GM12892 (cell line): ENCODE measurements at places on chromosomes 3 and 15.

- DNase-seq, result peak; percentile 31
Measured at GRCh38 chr3:13452490-13453335, 27.4 kb upstream of the HDAC11 start.

DNA sequence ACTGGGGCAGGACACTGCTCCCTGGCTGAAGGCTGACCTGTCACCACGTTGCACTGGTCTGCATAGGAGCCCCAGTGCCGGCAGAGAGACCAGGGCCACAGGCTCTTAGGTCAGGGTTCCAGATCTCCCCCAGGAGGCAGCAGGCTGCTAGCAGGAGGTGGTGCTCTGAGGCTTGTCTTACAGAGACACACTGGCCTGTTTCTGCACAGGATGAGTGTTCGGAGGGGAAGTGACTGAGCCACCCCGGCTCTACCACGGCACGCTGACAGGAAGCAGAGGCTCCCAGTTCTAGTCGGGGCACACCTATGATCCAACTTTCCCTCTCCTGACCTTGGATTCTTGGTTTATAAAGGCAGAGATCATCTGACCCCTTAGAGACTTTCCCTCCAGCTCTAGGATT lies 8.6 kb downstream of the FBXL22 start:
- no peak for DNase-seq

- DNase-seq, result no peak
Measured at GRCh38 chr15:66947471-66947870, 117.9 kb upstream of the SMAD3 start.

DNA sequence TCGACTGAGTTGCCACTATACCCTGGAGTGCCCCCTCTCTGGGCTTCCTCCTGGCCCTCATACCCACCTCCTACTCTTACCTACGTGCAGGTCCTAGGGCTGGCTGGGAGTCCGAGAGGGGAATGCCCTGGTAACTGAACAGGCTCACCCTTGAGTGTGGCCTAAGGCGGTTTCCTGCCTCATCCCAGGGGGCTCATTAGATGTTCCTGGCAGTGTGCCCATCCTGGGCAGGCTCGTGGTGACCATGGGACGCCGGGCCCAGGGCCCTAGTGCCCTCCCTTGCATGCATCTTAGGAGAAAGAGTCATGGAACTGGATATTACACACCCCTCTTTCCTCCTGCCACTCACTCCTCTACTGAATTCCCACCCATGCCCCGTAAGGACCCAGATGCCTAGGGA lies 2.8 kb downstream of the SEMA4B start:
- DNase-seq, result no peak

- no peak for DNase-seq
Measured at GRCh38 chr15:37093480-37094332, 6.6 kb downstream of the MEIS2 start.

- no peak for DNase-seq
Measured at GRCh38 chr15:69648212-69648611, 195.6 kb downstream of the RPLP1 start.

GRCh38 chr3:146313031-146313745 lies 62.3 kb upstream of the PLSCR4 start:
- DNase-seq, result no peak

DNA sequence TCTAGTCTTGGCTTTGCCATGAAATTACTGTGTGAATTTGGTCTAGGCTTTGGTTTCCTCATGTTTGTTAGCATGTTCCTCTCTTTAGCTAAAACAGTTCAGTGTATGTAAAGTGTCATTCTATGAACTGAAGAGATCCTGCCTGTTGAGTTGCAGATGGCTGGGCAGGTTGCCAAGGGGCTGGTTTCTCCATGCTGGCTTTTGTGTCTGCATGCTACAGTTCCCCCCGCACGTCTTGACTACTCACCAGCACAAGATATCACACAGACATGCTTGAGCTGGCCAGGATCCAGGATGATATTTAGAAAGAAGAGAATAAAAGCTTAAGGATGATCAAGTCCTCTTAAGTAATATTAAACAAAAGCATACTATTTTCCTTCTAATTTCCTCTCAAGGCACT lies 90.2 kb downstream of the CERS3 start:
- DNase-seq, result no peak

GRCh38 chr3:131903988-131904415 lies 130.8 kb downstream of the CPNE4 start:
- no peak for DNase-seq

DNA sequence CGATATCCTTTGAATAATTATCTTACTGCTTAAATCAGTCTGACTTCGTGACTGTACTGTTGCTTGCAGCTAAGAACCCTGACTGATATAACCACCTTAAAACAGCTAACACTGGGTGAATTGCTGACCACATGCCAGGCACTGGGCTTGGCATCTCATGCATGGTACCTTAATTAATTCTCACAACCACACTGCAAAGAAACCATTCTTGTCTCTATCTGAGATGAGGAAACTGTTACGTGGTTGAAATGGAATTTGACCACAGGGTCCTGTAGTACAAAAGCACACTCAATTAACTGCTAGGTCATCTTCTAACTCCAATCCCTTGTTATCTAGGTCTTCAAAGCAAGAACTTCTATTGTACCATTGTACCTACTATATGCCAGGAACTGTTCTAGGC lies 92.7 kb upstream of the PRICKLE2 start:
- no peak for DNase-seq

DNA sequence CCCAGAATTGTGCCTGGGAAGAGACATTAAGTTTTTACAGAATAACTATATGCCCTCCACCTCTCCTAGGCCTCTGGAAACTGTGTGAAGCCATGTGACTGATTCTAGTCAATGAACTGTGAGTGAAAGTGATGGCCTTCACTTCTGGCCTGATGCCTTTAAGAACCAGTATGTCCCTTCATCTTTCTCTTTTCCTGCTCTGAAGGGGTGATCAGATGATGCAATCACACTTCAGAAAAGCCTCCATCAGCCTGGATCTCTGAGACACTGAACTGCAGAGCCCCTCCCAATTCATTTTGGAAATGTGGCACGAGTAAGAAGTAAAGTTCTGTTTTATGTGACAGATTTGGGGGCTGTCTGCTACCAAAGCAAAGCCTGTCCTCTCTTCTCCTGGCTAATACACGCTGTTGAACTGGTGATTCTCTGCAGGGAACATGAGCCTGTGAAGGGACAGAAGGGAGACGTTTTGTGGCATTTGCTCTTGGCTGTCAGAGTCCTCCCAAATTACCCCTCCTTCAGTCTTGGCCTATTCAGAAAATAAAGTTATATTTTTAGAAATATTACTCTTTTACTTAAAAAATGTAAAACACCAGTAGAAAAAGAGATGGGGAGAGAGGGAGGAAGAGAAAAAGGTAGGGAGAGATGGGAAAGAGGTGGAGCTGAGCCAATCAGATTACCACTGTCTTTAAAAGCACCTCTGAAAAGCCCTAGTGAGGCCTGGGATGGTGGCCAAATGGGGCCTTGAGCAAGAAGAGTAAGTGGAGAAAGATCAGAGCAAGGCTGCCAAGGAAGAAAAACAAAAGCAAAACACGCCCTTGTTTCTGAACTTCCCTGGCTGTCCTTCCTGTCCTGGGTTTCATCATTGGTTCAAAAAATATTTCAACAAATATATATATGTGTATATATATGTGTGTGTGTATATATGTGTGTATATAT lies 40.9 kb upstream of the RYK start:
- no peak for DNase-seq

DNA sequence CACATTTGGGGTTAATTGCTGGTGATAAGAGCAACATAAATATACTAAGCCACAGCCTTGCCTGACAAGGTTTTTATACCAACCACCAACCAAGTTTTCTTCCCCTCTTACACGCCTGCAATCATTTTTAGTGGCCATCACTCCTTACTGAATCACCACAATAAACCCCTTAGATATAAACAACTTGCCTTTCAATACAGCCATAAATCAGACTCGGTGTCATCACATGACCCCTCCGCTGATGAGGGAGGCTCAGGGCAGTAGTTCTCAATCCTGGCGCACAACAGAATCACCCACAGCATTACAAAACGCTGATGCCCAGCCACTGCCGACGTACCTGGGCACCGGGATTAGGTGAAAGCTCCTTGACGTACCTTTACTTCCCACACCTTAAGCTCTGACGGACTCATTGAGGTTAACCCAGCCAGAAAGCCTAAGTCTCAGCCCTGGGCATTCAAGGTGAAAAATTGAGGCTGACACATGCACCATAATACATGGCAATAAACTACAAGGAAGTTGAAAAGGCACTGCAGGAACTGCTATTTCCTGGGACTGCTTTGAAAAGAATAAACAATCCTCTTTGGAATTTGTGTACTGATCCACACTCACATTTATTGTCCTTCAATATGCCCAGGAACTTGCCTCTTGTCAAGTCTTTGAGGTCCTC lies 17.1 kb downstream of the ADCY5 start:
- no peak for DNase-seq

- no peak for DNase-seq
Measured at GRCh38 chr3:195164573-195165264, 106.2 kb downstream of the XXYLT1 start.

GRCh38 chr3:46896386-46896785 lies 18.9 kb downstream of the PTH1R start:
- no peak for DNase-seq

GRCh38 chr3:48189321-48189720 lies 1.1 kb upstream of the CDC25A start:
- DNase-seq, result no peak

GRCh38 chr15:37877851-37878741 lies 56.3 kb upstream of the TMCO5A start:
- no peak for DNase-seq

DNA sequence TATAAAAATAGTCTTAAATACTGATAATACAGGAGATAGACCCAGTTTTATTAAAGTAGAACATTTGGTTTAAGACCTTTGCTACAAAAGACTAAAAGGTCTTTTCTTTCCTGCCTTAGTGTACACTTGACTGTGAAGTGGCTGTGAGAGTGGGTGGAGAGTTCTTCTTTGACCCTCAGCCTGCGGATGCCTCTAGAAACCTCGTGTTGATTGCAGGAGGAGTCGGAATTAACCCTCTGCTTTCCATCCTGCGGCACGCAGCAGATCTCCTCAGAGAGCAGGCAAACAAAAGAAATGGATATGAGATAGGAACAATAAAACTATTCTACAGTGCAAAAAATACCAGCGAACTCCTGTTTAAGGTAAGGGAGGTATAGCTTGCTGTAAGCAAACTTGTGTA lies 36.5 kb downstream of the OXNAD1 start:
- DNase-seq, result no peak

GRCh38 chr3:9402410-9403228 lies 5.2 kb downstream of the SETD5 start:
- no peak for DNase-seq

GRCh38 chr3:76442374-76442915 lies 597.5 kb upstream of the ROBO2 start:
- no peak for DNase-seq

DNA sequence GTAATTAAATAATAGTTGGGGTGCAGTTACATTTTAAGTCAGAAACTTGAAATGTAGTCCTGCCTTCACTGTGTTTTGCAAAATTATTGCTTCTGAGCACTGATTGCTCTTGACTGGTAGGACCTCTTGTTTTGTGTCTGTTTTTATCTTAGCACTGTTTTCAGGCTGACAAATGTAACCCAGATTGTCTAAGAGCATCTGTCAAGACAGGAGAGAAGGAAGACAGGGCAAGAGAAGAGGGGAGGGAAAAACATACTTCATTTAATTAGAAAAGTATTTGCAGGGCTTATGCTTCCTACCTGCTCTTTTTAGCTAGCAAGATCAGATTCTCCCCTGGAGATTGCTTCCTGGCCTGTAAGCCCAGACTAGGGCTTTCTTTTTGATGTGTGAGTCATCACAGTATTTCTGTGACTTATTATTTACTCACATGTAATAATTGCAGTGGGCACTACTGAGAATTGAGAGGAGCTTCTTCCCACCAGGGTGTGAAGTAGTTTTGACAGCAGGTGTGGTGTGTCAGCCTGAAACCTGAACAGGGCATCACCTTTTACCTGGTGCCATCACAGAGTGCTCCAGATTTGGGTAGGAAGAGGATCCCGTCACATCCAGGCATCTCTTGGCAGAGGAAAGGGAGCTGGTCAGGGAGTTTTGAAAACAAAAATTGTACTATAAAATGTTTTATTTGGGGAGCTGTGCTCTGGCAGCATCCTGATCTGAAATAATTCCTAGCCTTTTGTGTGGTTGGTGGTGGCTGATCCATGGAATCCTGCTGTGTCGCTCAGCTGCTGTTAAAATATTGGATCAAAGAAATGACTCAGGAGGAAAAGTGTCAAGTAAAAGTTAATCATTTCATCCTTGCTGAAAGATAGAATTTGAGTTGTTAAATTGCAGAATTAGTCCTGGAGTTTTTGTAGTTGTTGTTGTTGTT lies 98.2 kb downstream of the TMEM108 start:
- no peak for DNase-seq

GRCh38 chr3:78015856-78016255 lies 976.0 kb downstream of the ROBO2 start:
- DNase-seq, result no peak

DNA sequence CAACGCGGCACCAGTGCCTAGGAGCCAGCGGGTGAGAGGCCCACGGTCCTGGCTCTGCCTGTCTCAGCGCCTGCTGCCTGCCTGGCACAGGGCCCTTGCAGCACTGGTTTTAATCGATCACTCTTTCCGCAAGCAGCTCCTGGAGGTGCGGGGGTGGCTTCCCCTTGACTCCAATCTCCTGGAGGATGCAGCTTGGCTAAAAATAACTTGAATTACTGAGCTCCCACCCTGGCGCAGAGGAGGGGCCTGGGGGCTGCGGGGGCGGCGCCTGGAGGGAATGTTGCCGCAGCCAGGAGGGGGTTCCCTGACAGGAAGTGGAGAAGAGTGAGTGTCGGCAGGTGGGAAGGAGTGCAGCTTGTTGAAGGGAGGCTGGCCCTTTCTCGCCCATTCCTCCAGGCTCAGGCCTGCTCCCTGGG lies 9.9 kb upstream of the RPL29 start:
- no peak for DNase-seq

GRCh38 chr3:70531063-70531657 lies 218.7 kb upstream of the MDFIC2 start:
- no peak for DNase-seq

DNA sequence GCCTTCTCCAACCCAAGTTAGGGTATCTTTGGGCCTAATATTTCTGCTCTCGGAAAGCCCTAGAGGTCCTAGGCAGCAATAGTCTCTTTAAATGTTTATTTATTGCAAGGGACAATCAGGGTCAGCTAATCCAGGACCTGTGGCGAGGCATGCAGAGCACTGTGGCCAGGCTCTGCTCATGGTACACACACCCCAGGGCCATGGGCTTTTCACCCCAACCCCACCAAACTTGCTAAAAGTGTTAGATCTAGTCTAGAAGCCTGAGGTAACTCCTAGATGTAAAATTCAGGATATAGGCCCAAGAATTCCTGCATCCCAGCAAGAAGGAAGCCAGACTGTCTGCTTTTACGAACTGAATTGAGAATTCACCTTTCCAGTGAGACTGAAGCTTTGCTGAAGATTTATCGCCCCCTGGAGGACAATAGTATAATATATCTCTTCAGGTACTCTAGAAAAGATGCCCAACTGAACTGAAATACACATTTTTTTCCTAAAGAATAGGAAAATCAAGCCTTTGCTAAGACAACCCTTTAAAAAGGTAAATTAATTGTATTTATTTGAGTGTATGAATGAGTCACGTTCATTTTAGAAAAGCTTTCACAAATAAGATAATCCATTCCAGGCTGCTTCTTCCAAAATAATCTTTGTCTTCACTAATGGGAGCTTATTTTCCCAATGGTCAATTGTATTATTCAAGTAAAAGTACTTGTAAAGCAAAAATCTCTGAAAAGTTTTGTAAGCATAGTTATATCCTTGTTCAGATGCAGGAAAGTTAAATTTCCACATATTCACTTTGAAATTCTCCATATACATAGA lies 89.8 kb downstream of the LRRC3B start:
- DNase-seq, result no peak
